EH (cell line): ENCODE measurements at places on chromosomes 3 and 15.
A peak's percentile ranks its signal among the peaks of the same experiment; 100 is the strongest.

GRCh38 chr3:125381314-125381713 is 6.2 kb upstream of the ZNF148 start:
- DNase-seq, result no peak

GRCh38 chr15:43912208-43912607 is 85.4 kb downstream of the WDR76 start:
- DNase-seq, result no peak

DNA sequence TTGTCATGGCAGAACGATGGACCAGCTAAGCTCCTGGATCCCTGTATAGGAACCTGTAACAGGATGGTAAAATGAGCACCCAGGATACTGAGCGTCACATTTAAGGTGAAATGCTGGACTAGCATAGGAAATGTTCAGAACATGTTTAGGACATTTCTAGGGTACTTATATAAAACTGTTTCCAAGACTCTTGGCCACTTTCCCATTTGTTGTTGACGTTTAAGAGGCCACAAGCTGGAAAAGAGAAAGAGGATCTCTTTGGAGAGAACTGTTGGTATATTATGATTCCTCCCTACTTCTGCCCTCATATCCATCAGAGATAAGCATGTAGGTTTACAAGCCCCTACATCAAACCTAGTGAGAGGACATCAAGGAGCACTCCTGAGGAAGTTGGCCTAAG is 57.5 kb downstream of the SCN11A start:
- peak; percentile 13 for DNase-seq

- peak; percentile 22 for DNase-seq
Observed at GRCh38 chr15:51864408-51865056, 35.1 kb downstream of the TMOD3 start.

DNA sequence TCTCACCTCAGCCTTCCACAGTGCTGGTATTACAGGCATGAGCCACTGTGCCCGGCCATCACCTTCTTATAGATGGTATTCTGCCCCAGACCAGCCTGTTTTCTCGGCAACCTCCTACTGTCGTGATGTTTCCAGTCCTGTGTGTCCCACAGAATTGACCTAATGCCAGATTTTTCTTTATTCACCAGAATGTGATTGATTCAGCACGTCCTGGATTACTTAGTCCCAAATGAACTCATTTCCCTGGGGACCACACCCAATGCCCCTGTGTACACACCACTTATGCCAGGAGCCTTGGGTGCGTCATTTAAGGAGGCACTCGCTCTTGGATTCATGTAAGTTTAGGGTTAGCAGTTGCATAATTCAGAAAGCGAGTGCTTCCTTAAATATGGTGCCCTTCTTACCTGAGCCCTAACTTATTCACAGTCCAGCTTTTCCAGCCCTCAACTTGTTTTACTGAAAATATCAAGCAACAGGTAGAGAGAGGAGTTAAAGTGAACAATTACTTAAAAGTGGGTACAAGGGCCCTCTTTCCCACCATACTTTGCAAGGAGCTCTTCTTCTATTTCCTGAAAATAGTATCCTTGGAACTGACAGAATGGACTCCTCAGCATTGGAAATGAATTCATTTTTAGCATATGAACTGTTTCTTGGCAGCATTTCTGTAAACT is 64.6 kb upstream of the UBE2E1 start:
- no peak for DNase-seq

- DNase-seq, result no peak
Observed at GRCh38 chr15:31005660-31006059, 14.2 kb upstream of the MTMR10 start.

- no peak for DNase-seq
Observed at GRCh38 chr15:77511869-77512268, 91.2 kb downstream of the HMG20A start.

- DNase-seq, result no peak
Observed at GRCh38 chr15:75674366-75674765, 26.7 kb downstream of the SNX33 start.

GRCh38 chr3:21393683-21394311 is 357.2 kb downstream of the ZNF385D start:
- no peak for DNase-seq

GRCh38 chr3:127456471-127457093 is 134.0 kb downstream of the TPRA1 start:
- peak; percentile 77 for DNase-seq

GRCh38 chr15:75836959-75837334 is 6.3 kb upstream of the UBE2Q2 start:
- peak; percentile 86 for DNase-seq

- peak; percentile 65 for DNase-seq
Observed at GRCh38 chr15:25882466-25882865, 19.3 kb upstream of the ATP10A start.

- DNase-seq, result no peak
Observed at GRCh38 chr3:117836296-117836695, 1126.7 kb downstream of the TUSC7 start.

- no peak for DNase-seq
Observed at GRCh38 chr3:124402791-124403190, 327.5 kb upstream of the UMPS start.

- DNase-seq, result no peak
Observed at GRCh38 chr15:77905301-77905920, 172.1 kb downstream of the TBC1D2B start.

- no peak for DNase-seq
Observed at GRCh38 chr3:174035328-174035886, 637.9 kb downstream of the NLGN1 start.

GRCh38 chr3:152557302-152557999 is 277.5 kb upstream of the P2RY1 start:
- no peak for DNase-seq

DNA sequence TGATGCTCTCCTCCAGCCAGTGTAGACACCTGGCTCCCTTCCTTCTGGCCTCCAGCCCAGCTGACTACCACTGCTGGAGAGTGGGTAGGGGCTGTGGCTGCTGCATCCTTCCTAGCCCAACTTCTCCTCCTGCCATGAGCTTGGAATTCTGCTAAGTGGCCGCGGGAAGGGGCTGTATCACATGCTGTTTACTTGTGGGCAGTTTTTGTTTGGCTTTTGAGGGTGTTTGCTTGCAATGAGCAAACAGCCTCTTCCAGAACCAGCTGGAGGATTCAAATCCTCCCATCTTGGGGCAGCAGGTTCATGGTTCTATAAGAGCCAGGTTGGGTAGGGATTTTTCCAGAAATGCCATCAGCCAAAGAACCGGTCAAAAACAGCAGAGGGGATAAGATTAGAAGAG is 9.0 kb downstream of the GASK1A start:
- no peak for DNase-seq

DNA sequence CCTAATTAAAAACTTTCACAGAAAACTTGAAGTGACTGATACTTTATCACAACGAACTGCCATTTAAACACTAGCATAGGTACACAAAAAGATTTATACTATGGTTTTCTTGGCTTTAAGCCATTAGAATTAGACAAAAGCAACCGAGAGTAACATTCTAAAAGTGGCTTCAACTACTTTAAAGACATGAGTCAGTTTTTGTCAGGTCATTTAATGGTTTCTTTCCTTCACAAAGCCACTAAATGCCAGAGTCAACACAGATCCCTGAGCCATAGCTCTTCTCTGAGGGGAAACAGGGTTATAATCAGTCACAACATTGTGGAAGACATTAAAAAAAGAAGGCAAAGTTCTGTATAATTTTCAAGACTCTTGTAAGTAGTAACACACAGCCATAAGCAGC is 54.6 kb downstream of the CAPN3 start:
- peak; percentile 57 for DNase-seq

- peak; percentile 24 for DNase-seq
Observed at GRCh38 chr15:58771621-58772250, 634 bp downstream of the MINDY2 start.

GRCh38 chr3:24258727-24259600 is 235.7 kb downstream of the THRB start:
- DNase-seq, result no peak

GRCh38 chr3:189563853-189564563 is 67.2 kb upstream of the TP63 start:
- DNase-seq, result peak; percentile 90

GRCh38 chr3:131421957-131422498 is 40.5 kb downstream of the NUDT16 start:
- peak; percentile 22 for DNase-seq

DNA sequence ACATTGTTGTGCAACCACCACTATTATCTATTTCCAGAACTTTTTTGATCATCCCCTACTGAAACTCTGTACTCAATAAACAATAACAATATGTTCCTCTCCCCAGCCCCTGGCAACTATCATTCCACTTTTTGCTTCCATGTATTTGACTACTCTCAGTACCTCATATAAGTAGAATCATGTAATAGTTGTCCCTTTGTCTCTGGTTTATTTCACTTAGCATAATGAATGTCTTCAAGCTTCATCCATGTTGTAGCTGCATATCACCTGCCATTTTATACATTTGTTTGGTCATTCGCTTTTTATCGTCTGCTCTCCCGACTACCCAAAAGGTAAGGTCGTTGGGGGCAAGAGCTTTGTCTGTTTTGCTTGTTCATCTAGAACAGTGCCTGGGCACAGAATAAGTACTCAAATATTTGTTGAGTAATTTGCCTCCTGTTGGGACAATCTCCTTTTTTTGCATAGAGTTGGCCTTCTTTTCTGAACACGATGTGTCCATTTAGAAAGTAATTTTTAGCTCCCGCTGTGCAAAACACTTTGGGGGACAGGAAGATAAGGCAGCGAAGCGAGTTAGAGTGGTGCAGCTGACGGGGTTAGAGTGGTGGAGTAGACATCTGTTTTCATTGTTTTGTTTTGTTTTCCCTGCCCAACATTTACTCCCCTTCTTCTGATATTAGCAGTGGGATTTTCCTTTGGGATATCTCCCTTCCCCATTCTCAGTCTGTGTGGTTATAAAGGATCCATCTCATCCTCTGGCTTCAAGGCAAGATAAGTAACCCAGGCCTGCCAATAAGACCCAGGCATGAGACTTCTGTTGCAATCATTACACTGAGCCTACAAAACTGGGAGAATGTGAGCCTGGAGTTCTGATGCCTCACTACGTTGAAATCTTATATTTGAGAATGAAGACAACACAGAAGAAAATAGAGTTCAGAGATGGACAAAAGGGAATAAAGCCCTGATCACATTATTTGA is 83.4 kb upstream of the RNU6-1 start:
- DNase-seq, result no peak

DNA sequence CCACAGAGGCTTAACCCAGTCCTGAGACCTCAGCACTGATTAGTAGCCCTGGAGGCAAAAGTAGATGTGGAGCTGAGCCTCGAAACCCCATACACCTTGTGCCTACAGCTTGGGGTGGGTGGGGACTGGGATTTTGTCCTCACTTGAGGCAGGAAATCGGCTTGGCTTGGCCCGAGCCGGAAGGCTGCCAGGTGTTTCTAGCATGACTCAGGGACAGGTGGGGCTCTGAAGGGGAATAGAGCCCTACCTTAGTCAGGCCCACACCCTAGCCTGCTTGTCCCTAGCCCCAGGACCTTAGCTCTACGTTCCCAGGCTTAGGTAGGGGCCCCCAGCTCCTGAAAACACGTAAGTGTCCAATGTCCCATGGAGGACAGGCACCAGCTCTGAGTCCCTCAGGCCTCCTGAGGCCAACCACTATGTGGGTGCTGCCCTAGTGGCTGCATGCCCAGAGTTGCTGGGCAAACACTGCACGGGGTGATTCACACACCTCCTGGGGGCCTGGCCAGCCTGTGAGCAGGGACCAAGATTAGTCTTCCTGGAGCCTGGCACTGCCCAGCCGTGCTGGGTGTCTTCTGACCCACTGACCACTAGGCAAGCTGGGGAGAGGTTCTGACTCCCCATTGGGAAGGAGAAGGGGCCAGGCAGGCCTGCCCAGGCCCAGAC is 3.1 kb downstream of the MST1R start:
- DNase-seq, result peak; percentile 60

GRCh38 chr3:114378760-114379159 is 84.9 kb downstream of the TIGIT start:
- DNase-seq, result no peak

- DNase-seq, result peak; percentile 47
Observed at GRCh38 chr3:196323691-196324090, 5.7 kb upstream of the DYNLT2B start.

- DNase-seq, result peak; percentile 88
Observed at GRCh38 chr3:149277331-149277813, 55.7 kb upstream of the CP start.

GRCh38 chr3:126556637-126557414 is 1.9 kb downstream of the C3orf22 start:
- DNase-seq, result no peak

DNA sequence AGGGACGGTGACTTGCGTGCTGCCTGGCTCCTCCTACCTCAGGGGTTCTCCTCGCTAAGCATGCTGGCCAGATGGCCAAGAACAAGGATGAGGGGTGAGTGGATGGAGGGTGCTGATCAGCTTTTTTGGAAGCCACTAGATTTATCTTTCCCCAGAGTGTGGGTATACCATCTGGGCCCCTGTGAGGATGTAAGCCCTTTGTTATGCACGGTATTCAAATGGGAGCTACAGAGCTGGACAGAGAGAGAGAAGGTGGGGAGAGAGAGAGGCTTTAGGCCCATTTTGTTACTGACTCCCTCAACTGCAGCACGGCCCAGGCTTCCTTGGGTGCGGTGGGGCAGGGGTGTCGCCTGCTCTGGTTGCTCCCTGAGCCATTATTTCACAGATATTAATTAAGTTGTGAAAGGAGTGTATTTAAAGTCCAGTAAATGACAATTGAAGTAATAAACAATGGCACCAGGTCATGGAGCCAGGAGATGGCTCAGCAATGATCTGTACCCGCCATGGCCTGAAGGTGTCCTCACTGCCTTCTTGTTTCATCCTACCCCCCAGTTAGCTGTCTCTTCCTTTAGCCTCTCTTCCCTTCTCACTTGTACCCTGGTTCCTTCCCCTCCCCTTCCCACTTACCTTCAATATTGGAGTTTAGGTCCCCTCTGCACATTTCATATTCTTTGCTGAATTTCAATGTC is 158.0 kb downstream of the CLSTN2 start:
- DNase-seq, result no peak

- DNase-seq, result peak; percentile 75
Observed at GRCh38 chr3:10008588-10009344, 17.5 kb upstream of the FANCD2 start.

DNA sequence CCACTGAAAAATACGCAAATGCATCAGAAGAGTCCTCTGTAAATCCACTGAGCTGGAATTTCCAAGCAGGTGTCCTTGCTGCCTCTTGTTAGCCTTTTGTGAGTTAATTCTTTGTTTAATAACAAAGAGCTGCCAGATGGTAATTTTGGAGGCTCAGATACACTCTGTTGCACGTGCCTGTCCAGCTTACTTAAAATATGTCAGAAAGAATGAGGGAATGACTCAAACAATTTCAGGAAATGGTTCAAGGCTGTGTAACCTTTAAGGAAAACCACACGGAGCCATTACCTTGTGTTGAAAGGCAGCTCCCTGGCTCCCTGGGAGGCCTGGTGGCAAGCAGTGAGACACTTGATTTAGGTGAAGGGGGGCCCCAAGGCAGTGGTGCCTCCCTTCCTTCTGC is 302.2 kb upstream of the CTDSPL start:
- DNase-seq, result peak; percentile 25
